ENCODE measurements at places on chromosomes 7 and 10. TPM values are rescaled to one million over a fixed set of nuclear protein-coding genes. Genes with fewer than 3 reads are reported as not detected.

The EPDR1 gene
- 0.29 TPM for total RNA-seq

GRCh38 chr10:69455006-69455763, 3.9 kb downstream of the TSPAN15 start:
- no peaks in the 10 kb centered on the region for H3K27me3 ChIP-seq
- H3K4me1 ChIP-seq: peaks cover 46% of the 10 kb centered on the region
- no peaks in the 10 kb centered on the region for H3K36me3 ChIP-seq
- H3K27ac ChIP-seq: no peak overlapping the region
- DNase-seq: no peak

The ATP6V0A4 gene
- not detected for total RNA-seq

DNA sequence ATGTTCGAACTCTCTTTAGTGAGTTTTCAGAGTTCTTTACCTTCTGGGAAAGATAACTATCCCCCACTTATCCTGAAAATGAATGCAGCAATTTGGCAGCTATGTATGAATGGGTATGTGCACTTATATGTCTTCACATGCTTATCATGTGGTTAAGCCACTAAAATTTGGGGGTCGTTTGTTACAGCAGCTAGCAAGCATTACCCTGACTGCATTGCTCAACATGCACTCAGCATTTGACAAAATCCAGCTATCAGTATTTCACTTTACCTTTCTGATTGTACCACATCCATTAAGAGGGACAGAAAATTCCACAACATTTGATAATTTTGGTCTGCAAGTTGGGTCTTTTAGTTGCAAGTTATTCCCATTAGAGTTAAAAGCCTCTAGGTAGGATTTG, 9.7 kb downstream of the CUZD1 start:
- no peaks in the 10 kb centered on the region for H3K4me1 ChIP-seq
- H3K36me3 ChIP-seq: peaks cover 11% of the 10 kb centered on the region
- no peak overlapping the region for H3K27ac ChIP-seq
- no peak for DNase-seq
- no peaks in the 10 kb centered on the region for H3K27me3 ChIP-seq

The IRF5 gene
- 13.6 TPM for total RNA-seq

DNA sequence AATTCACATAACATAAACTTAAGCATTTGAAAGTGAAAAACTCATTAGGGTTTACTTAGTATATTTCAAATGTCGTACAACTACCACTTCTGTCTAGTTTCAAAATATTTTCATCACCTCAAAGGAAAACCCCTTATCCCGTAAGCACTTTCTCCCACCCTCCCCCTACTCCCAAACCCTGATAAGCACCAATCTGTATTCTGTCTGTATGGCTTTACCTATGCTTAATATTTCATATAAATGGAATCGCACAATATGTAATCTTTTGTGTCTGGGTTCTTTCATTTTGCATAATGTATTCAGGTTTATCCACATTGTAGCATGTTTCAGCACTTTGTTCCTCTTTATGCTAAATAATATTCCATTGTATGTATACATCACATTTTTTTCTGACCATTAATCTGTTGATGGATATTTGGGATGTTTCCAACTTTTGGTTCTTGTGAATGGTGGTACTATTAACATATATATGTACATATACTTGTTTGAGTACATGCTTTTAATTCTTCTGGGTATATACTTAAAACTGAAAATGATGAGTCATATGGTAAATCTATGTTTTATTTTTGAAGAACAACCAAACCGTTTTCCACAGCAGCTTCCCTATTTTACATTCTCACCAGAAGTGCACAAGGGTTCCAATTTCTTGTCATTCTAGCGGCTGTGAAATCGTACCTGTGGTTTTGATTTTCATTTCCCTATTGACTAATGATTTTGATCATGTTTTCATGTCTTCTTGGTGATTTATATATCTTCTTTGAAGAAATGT, 6.2 kb upstream of the STARD3NL start:
- H3K27ac ChIP-seq: no peak overlapping the region
- no peak overlapping the region for H3K4me3 ChIP-seq
- peaks cover 2% of the 10 kb centered on the region for H3K36me3 ChIP-seq
- peaks cover 6% of the 10 kb centered on the region for H3K4me1 ChIP-seq
- DNase-seq: no peak
